ENCODE measurements at places on chromosomes 12 and 14.

- DNase-seq: no peak
Measured at GRCh38 chr12:57236201-57236924, 6.9 kb downstream of the SHMT2 start.

GRCh38 chr12:27973487-27973890 is 956 bp upstream of the PTHLH start:
- no peak for DNase-seq

DNA sequence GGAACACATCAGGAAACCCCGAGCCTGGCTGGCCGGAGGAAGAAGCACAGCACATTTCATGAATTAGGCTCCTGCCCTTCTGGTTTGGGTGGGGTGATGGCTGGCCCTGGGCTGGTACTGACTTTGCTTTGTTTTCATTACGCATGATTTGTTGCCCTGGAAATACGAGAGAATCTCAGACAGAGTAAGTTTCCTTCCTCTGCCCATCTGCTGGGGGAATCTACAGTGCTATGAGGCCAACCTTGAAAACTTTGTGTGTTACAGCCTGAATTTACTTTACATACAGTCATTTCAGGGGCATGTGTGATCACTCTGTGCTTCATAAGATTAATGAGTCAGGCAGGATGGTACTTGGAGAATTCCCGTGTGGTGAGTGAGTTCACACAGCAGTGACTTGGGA is 20.5 kb upstream of the SLC5A8 start:
- no peak for DNase-seq

- no peak for DNase-seq
Measured at GRCh38 chr12:97748298-97748697, 285.7 kb downstream of the RMST start.

DNA sequence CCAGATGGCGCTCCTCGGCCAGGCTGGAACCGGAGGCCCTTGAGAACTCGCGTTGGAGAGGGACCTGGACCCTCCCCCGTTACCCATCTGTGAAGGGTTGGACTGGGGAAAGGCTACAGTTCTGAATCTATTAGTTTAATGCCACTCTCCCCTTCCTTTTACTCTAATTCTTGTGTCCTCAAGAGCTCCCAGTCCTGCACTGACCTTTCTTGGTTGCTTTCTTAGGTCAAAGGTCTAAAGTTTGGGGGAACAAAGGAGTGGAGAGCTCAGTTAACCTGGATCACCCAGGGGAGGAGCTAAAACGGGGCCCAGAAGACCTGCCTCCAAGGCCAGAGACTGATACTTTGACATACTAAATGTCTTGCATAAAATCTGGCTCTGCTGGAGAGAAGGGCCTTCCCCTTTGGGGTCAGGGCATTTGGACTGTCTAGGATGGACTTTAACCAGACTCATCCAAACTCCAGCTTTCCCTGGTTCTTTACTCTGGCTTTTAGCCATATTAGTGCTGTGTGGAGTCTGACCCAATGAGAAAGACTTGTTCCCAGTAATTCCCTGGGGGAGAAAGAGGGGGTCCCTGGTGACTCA is 923 bp upstream of the MLF2 start:
- DNase-seq: no peak

DNA sequence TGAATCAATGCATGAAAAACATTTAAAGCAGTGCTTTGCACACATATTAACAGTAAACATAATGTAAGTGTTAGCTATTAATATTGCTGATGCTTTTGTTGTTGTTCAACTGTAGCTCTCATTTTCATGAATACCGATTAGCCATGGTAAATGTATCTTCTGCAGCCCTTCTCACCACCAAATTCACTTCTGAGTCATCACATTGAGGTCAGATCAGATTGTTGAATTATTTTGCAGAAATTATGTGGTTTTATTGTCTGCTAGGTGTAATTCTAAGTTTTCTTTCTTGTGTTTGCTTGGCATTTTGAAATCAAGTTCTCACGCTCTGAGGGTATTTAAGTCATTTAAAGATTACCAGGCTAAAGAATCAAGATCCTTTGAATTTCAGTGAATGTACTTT is 74.6 kb downstream of the AKAP6 start:
- no peak for DNase-seq

DNA sequence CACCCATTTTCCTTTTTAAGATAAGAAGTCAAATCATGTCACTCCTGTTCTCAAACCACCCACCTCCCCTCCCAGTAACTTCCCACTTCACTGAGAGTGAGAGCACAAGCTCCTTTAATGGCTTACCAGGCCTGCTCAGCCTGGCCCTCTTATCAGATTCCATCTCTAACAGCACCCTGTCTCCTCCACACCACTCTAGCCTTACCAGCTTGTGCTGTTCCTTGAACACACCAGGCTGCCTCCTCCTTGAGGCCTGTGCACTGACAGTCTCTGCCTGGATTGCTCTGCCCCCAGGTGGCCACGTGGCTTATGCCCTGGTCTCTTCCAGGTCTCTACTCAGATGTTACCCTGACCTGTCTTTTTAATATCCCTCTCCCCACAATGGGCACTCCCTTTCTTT is 40.1 kb upstream of the EVL start:
- DNase-seq: no peak

DNA sequence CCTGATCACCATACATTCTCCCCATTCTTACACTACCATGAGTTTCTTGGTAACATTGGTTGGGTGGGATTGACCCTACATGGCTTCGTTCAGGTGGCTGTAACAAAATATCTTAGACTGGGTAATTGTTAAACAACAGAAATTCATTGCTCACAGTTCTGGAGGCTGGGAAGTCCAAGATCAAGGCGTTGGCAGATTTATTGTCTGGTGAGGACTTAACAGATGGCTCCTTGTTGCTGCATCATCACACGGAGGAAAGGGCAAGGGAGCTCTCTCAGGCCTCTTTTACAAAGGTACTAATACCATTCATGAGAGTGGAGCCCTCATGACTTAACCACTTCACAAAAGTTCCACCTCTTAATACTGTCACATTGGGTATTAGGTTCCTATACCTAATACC is 116.7 kb upstream of the EGLN3 start:
- no peak for DNase-seq

DNA sequence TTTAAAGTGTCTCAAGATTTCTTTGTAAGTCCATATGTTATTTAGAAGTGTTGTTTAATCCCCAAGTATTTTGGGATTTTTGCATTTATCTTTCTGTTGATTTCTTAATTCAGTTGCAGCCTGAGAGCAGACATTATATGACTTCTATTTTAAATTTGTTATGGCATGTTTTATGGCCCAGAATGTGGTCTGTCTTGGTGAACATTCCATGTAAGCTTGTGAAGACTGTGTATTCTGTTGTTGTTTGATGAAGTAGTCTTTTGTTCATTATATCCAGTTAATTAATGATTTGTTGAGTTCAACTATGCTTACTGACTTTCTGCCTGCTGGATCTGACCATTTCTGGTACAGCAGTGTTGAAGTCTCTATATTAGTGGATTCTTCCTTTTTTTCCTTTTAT is 34.0 kb downstream of the LEMD3 start:
- DNase-seq: no peak

- DNase-seq: no peak
Measured at GRCh38 chr12:55074806-55075205, 51.4 kb upstream of the OR9K2 start.

GRCh38 chr12:53474819-53475218 is 22.9 kb downstream of the PCBP2 start:
- DNase-seq: no peak

GRCh38 chr12:56258068-56258819 is at the start of gene ANKRD52:
TSS of gene ANKRD52 (minus strand) at chr12:56258384. CDS start at chr12:56258269, 115 bp downstream.
- peak; percentile 74 for DNase-seq

- DNase-seq: no peak
Measured at GRCh38 chr12:76519538-76519937, 40.0 kb downstream of the OSBPL8 start.

DNA sequence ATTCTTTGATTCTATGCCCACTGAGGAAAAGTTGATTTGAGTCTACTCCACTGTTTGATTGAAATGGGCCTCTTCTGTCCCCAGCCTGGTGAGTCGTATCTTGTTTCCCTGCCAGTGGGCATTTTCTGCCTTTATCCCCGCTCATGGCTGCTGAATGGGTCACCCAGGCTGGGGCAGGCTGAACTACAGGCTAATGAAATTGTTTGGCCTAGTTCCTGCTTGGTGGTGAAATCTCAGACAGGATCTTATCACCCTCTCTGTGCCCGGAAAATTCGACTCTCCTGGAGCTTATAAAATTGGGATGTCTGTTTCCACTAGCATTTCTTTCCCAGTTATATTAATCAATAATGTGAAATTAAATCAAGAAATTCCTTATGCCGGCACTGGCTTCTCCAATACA is 65.0 kb downstream of the CHST11 start:
- DNase-seq: no peak

DNA sequence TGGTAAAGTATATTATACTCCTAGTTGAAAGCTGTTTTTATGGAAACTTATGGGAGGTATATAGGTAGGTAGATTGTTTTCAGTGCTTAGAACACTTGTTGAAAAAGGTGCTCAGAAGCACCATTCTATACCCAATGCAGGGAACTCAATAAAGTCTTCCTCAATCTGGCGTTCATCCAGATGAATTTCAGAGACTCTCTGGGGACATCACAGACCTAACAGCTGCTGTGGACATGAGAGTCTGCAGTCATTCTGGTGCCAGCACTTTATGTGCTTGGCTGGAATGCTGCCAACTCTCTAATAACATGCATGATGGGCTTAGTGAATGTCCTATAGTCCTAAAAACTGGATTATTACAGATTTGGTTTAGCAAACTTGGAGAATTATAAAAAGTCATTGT is 115.9 kb downstream of the NTN4 start:
- DNase-seq: no peak

- DNase-seq: no peak
Measured at GRCh38 chr14:24297190-24297964, 2.2 kb downstream of the DHRS1 start.

- DNase-seq: no peak
Measured at GRCh38 chr12:56118688-56119357, 757 bp downstream of the ZC3H10 start.
